ENCODE measurements at places on chromosomes 16 and 17.
A peak's percentile ranks its signal among the peaks of the same experiment; 100 is the strongest.

DNA sequence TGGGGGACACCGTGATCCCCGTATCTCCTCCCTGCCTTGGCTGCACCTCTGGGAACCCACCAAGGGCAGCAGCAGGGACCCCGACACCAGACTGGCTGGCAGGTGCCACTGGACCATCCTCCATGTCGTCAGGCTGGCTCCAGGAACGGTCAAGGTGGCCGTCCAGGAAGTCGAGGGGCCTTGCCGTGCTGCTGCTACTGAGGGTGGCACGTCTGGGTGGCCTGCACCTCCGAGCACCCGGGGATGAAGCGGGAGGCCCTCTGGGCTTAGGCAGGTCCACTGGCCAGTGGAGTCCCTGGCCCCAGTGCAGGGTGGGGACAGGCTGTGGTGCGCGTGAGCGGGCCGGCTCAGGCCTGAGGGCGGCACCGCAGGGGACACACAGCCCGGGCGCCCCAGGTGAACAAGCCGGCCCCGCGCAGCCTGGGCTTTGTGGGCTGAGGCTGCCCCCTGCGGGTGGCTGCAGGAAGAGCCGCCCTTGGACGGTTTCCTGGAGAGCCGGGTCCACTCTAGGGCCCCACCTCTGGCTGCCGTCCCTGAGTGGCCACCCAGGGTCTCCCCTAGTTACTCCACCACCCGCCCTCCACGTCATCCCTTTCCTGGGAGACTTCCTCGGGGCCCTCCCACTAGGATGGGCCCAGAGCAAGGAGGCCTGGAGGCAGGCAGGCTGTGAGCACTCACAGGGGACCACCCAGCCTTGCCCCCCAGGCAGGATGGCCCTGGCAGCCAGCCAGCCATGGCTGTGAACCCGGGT is 42.8 kb upstream of the ZC3H18 start:
- peak; percentile 26 for DNase-seq

GRCh38 chr16:82190386-82190785 is 20.4 kb upstream of the MPHOSPH6 start:
- DNase-seq: peak; percentile 84

DNA sequence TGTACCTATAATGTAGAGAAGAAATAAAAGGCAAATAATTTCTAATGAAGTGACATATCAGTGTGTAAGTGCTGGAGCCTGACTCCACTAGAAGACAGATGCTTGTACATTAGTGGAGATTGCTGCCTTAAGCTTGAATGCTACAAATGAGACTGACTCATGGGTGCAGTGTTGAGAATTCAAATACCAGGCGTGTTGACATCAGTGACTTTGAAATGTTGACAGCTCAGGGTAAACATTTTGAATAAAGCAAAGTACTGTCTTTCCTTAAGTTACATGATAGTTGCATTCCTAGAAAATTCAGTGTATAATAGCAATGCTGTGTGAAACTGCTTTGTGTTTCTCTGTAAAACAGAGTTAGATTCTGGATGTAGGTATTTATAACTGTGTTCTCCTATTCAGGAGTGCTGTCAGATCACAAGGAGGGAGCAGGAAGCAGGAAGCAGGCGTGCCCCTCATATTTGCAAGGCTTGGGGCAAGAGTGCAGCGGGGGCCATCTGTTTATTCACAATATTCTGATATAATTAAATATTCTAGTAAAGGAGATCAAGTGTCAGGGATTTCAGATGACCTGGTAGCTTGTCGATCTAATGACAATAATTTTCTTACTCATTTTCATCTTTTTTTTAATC is 119.0 kb downstream of the SPECC1 start:
- no peak for DNase-seq

GRCh38 chr17:50708050-50709000 is 611 bp upstream of the ANKRD40 start:
- no peak for DNase-seq

- no peak for DNase-seq
These were observed 46.1 kb downstream of the IRX3 start for GRCh38 chr16:54240271-54241129.

- peak; percentile 95 for DNase-seq
These were observed 8.9 kb downstream of the TSR3 start for GRCh38 chr16:1342526-1343427.

Measured in inflammatory macrophage (primary cell).